ENCODE measurements at places on chromosomes 1 and 21. TPM values are rescaled to one million over a fixed set of nuclear protein-coding genes. Genes with fewer than 3 reads are reported as not detected.
A peak's percentile ranks its signal among the peaks of the same experiment; 100 is the strongest.

GRCh38 chr1:69502991-69503390 lies 64.7 kb upstream of the LRRC7 start:
- DNase-seq, result no peak

DNA sequence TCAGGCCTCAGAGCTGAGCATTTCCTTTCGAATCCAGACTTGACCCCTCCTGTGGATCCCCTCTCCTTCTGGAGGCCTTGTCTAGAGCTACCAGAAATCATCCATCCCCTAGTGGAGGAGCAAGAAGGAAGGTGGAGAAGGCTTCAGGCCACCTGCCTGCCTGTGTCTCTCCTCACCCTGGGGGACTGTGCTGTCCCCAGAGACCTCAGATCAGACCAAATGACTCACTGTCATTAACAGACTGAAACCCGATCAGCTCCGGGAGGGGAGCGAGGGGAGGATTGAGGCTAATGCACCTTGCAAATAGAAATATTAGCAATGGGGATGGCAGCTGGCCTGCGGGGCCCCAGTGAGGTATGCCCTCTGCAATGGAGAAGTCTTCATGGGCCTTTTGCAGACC lies 2.1 kb downstream of the MYBPH start:
- DNase-seq, result no peak

DNA sequence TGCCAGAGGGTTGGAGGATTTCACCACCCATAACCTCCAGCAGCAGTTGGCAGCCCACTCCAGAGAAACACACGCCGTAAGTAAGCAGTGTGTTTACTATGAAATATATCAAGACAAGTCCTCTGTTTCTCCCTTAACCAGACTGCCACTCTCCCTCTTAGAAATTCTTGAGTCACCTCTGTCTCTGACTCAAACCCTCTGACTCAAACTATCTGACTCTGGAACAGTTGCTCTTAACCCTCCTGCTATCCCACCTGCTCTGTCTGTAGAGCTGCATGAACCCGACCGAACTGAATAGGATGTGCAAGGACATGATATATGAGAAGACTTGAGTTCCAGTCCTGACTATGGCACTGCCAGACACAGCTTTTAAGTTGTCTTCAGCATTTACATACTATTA lies 14.1 kb downstream of the INPP5B start:
- DNase-seq, result no peak

GRCh38 chr1:113812661-113813135 lies 422 bp upstream of the RSBN1 start:
- no peak for DNase-seq

Gene FBXO2
- 1.6 TPM for total RNA-seq

Gene SLC44A3
- total RNA-seq, result 2.2 TPM

DNA sequence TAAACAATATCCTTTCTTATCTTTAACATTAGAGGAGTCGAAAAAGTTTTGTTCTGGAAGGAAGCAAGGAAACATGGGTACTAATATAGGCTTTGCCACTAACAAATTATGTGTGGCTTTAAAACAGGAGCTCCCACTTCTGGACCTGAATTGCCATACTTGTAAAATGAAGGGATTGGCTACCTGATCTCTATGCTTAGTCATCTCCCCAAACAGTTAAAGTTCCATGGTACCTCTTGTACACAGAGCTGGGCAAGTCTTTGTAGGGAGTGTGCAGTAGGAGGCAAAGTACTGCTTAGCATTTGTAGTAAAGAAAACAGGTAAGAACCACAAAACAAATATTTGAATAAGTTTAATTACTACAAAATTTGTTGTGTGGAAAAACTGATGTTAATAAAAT lies 81.3 kb downstream of the MAST2 start:
- DNase-seq, result no peak

- DNase-seq, result no peak
Measured at GRCh38 chr1:231235526-231236207, 5.3 kb upstream of the GNPAT start.

- no peak for DNase-seq
Measured at GRCh38 chr1:11735531-11735853, 444 bp upstream of the AGTRAP start.

Gene OR2T1
- not detected for total RNA-seq

Gene LAMB3
- 5.5 TPM for total RNA-seq

GRCh38 chr1:74504933-74505512 lies 7.4 kb downstream of the LRRC53 start:
- DNase-seq, result no peak

Gene CYB561D1
- 10.8 TPM for total RNA-seq

- DNase-seq, result no peak
Measured at GRCh38 chr1:224894915-224895314, 34.6 kb upstream of the DNAH14 start.

Gene TMPRSS15
- not detected for total RNA-seq

GRCh38 chr1:192805832-192806323 lies 3.0 kb upstream of the RGS2 start:
- no peak for DNase-seq

- no peak for DNase-seq
Measured at GRCh38 chr1:69073176-69073575, 494.5 kb upstream of the LRRC7 start.

Gene PKP1
- total RNA-seq, result 4.0 TPM

DNA sequence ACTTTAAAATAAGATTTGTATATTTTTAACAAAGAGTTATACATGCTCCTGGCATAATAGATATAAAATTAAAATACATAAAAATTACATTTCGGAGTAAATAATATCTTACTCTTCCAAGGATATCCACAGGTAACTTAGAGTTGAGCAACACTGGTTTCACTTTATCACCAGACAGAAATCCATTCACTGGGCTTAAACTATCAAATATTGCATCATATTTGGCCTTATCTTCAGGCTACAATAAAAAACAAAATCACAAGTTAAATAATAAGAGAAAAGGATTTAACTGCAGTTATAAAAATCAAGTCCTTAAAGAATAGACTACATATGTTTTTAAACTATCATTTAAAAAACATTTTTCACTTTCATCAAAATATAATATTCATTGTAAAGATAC lies 55.5 kb downstream of the EPS15 start:
- DNase-seq, result no peak

- peak; percentile 43 for DNase-seq
Measured at GRCh38 chr1:1858382-1859086, 32.4 kb downstream of the GNB1 start.

DNA sequence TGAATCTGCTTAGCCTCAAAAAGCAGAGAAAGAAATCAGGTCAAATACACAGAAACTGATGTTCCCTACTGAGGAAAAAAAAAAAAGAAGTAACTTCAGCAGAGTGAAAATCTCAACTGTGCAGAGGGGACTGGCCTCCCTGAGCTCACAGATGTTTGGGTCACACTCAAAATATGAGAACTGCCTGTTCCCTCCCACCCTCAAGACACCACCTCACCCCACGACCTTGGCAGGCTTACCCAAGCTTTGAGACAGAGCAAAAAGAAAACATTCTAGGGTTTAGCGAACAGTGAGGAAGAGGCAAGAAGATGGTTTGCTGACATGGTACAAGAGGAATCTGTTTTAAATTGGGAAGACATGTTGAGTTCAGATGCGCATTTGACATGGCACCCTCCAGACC lies 48.8 kb downstream of the NID1 start:
- no peak for DNase-seq

GRCh38 chr1:215643592-215644321 lies 76.7 kb downstream of the KCTD3 start:
- DNase-seq, result no peak

- no peak for DNase-seq
Measured at GRCh38 chr1:67956116-67956515, 94.3 kb downstream of the DIRAS3 start.

Gene HRNR
- not detected for total RNA-seq

GRCh38 chr1:17645068-17645911 lies 105.8 kb downstream of the ARHGEF10L start:
- no peak for DNase-seq

GRCh38 chr1:117260761-117261423 lies 50.2 kb upstream of the VTCN1 start:
- no peak for DNase-seq

Gene SYNC
- 72.5 TPM for total RNA-seq

- no peak for DNase-seq
Measured at GRCh38 chr21:45087022-45087823, 12.8 kb downstream of the ADARB1 start.

DNA sequence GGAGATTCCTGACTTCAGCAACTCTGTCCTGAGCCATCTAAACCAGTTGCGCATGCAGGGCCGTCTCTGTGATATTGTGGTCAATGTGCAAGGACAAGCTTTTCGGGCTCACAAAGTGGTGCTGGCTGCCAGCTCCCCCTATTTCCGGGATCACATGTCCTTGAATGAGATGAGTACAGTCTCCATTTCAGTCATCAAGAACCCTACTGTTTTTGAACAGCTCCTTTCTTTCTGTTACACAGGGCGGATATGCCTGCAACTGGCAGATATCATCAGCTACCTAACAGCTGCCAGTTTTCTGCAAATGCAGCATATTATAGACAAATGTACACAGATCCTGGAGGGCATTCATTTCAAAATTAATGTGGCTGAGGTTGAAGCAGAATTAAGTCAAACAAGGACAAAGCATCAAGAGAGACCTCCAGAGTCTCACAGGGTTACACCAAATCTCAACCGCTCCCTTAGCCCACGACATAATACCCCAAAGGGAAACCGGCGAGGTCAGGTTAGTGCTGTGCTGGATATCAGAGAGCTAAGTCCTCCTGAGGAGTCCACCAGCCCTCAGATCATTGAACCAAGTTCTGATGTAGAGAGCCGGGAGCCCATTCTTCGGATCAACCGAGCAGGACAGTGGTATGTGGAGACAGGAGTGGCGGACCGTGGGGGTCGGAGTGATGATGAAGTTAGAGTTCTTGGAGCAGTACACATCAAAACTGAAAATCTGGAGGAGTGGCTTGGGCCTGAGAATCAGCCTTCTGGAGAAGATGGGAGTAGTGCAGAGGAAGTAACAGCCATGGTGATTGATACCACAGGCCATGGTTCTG lies 2.3 kb downstream of the ZBTB37 start:
- no peak for DNase-seq

Gene AADACL3
- not detected for total RNA-seq

DNA sequence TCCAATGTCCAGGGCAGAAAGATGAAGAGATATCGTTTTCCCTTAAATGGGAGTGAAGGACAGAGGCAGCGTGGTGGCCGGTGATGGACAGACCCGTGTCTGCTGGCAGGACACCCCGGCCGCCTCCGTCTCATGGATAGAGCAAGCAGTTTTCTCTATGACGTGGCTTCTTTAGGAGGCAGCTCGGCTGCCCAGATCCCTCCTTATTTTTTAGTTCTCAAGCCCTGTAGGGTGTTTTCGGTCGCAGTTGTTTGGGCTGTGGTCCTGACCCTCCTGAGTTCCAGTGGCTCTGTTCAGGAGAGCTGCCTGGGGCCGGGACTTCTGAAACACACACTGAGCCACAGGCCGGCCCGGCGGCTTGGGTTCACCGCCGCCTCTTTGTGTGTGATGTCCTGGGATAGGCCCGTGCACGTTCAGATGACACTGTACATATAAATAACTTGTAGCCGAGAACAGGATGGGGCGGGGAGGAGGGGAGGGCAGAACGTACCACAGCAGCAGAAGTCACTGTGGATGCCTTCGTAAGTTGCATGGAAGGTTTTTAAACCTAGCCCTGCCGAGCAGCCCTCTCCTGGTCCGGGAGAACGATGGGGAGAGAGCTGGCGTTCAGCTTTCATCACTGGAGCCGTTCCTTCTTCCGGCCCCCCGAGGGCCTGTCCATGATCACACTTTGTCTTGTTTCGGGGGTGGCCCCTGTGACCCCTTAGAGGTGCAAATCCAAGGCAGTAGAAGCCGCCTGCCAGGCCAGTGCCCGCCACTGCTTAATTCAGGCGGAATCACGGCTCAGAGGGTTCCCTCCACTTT lies 65.2 kb downstream of the SIK1 start:
- DNase-seq, result no peak

DNA sequence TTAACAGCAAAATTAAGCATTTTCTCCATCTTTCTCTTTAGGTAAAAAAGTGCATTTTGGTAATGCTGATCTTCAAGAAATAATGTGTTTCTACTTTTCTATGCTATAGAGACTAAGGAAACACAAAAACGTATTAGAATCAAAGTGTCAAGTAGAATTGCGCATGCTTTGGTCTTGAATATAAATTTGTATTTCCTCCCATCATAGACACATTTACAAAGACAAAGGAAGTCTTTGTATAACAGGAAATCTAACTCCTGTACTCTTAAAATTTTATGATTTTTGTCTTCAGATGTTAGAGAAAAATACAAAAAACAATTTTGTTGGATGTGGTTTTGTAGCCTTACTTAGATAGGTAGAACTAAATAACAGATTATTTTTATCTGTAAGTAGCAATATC lies 1299.4 kb downstream of the NCAM2 start:
- DNase-seq, result no peak

DNA sequence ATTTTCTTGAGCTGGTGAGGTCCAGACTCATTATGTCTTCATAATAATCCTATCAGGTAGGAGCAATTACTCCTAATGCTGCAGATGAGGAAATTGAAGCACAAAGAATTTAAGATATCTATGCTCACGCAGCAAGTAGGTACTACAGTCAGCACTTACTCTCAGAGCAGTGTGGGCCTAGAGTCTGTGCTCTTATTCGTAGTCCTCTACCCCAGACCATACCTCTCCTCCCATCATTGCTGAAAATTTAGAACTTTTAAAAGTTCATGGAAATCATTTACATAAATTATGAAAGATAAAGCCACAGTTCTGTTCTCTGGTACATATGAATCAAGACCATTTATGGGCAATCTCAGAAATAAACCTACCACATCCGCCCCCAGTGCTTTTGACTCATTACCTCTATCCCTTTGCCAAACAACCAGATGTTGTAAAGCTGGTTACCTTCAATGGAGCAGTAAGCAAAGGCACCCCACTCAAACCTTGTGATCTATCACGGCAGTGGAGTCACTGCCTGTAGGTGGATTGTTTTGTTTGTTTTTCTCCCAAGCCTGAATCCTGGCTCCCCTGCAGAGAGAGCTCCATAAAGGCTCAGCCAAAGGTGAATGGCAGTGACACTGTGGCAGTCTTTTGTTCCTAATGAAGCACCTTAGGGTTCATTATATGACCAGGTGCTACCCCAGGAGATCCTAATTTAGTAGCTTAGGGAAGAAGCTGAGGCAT lies 20.9 kb upstream of the MAN1A2 start:
- no peak for DNase-seq

GRCh38 chr21:45857761-45858160 lies 123.8 kb upstream of the COL6A1 start:
- DNase-seq, result no peak

Gene SLC45A1
- 2.9 TPM for total RNA-seq

Gene PPIAL4G
- not detected for total RNA-seq

All from chondrocyte (in vitro differentiated cells).